ENCODE measurements at places on chromosomes 7 and 10.

DNA sequence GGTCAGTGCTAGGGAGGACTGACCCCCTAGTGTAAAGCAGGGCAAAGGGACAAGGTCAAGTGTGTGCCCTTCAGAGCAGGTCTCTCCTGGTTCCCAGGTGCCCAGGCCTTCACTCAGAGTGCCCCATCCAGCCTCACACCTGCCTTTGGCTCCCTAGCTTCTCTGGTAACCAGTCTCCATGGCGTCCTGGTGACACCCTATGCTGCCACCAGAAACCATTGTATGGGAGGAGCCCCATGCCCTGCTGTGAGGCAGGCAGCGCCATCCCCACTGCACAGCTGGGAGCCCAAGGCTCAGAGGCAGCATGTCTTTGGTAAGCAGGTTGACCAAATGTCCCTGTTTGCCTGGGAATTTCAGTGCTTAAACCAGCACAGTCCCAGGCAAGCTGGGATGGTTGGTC is 33.1 kb upstream of the HMX3 start:
- no peak for DNase-seq

- no peak for DNase-seq
These were observed 75.9 kb downstream of the RGS10 start for GRCh38 chr10:119466655-119467054.

- DNase-seq = no peak
These were observed 15.5 kb downstream of the CARD11 start for GRCh38 chr7:3028071-3028757.

GRCh38 chr10:35379226-35380137 is 43.2 kb downstream of the CCNY start:
- no peak for DNase-seq

GRCh38 chr10:47246406-47247147 is 53.4 kb upstream of the GDF10 start:
- no peak for DNase-seq

- DNase-seq = no peak
These were observed 37.1 kb upstream of the TOMM7 start for GRCh38 chr7:22859641-22860290.

DNA sequence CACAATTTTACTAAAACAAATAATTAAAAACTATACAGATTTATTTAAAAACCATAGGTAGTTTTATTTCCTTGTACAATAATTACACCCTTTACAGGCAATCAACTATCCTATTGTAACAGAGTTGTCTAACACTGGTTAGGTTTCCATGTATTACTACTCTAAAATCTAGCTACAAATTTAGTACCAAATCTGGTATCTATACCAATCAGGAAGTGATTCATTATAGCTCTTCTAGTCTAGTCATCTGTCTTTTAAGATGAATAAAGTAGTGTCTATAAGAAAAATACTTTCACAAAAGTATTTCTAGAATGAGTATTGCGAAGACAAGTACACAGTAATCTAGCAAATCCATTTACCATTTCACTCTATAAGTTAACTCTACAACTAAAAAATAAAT is 16.9 kb downstream of the ZNF800 start:
- no peak for DNase-seq

DNA sequence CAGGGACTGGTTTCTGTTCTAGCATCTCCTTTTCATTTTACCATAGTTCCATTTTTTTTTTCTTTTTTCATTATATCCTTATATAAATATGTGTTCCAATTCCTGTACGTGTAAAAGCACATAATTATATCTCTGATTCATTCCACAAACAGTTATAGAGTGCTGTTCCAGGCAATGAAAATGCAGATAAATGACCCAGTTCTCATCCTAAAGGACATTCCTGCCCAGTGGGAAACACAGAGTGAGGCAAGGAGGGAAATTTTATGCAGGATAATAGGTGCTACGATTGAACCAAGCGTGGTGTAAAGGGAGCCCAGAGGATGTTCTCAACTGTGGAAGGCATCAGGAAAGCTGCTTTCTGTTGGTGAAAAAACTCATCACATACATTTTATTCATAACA is 408.1 kb downstream of the GATA3 start:
- no peak for DNase-seq

- DNase-seq = peak; percentile 79
These were observed 312.0 kb upstream of the ZMIZ1 start for GRCh38 chr10:78756604-78757343.

GRCh38 chr7:28378574-28379149 is 33.7 kb upstream of the CREB5 start:
- DNase-seq = peak; percentile 40

GRCh38 chr10:28520346-28520745 is 12.6 kb upstream of the WAC start:
- DNase-seq = no peak

GRCh38 chr7:10793995-10794775 is 179.5 kb upstream of the PHF14 start:
- DNase-seq = no peak

GRCh38 chr10:44263771-44264170 is 121.1 kb downstream of the CXCL12 start:
- DNase-seq = no peak

DNA sequence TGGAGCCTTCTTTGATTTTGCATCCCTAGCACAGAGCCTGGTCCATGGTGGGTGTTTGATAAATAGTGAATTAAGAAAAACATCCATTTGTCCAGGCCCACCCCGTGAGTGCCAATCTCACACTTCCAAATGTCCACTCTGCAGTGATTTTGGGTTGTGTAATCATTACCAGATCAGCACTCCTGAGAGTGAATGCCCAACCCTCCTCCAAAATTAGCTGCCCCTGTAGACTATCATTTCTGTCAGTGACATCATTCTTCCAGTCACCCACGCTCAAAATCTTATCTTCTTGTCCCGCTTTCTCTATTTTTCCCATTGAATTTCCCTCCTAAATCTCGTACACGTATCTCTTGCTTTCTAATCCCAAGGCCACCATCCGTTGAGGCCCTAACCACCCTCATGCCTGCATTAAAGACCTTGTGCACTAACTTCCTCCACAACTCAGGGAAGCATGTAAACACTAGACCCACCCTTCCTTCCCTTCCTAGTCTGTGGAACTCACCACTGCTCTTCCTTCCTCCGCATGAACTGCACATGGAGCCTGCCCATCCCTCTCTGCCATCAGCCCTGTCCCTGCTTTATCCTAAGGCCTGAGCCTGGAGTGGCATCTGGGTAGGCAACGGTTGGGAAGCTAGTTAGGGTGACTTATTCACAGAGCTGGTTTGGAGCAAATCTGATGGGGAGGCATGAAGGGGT is 32.8 kb downstream of the PIK3AP1 start:
- no peak for DNase-seq

GRCh38 chr7:33775790-33776189 is 129.5 kb upstream of the BMPER start:
- no peak for DNase-seq

DNA sequence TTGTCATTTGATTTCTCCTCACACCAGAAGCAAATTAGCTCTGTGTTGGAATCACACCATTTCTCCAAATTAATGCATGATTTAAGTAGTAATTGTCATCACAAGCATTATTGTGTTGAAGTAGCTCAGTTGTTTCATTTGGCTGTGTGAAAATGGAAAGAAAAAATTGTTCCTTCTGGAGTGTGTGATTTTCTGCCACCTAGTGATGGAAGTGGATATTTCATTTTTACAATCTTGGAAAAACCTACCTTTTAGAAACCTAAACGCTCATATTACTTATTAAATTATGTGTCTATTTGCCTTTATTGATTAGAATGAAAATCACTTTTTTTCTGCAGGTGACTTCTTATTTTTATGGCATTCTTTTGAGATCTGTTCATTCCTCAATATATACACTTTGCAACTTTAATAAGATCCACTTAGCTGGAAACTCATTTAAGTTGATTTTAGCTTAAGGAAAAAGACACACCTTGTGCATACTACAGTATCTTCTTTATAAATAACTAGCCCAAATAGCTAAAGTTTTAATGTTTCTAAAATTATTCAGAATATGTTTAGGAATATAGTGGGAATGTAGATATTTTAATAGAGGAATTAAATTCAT is 50.0 kb downstream of the SRI start:
- peak; percentile 60 for DNase-seq

GRCh38 chr7:23654508-23654907 is 25.5 kb upstream of the FAM221A start:
- DNase-seq = peak; percentile 87

- no peak for DNase-seq
These were observed 45.4 kb upstream of the NAMPT start for GRCh38 chr7:106329971-106330733.

- DNase-seq = no peak
These were observed 59.2 kb upstream of the ADCY1 start for GRCh38 chr7:45514944-45515343.

DNA sequence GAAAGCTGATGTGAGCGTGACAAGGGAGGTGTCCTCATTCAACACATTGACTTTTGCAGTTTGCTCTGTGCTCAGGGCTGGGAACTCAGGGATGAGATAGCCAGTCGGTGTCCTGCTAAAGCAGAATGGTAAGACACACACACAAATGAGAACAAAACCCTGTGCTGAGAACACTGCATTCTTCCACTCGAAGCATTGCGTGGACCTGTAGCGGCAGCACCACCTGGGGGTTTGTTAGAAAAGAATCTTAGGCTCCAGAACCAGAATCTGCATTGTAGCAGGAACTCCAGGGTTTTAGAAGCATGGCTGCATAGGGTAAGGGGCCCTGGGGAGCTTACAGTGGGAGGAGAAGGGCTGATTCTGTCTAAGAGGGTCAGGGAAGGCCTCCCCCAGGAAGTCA is 21.5 kb upstream of the OGDHL start:
- peak; percentile 59 for DNase-seq

DNA sequence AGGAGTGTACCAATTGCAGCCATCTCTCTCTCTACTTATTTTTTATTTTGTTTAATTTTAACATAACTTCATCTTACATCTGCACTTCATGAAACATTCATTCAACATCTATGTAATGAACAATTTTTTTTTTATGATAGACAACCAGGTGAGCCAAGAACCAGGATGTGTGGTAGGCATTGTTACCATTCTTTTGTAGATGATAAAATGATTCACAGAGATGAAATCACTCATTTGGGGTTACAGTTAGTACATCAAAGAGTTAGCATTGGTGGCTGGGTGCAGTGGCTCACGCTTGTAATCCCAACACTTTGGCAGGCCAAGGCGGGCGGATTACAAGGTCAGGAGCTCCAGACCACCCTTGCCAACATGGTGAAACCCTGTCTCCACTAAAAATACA is 127.8 kb downstream of the HDAC9 start:
- DNase-seq = no peak

GRCh38 chr7:127871226-127871625 is 160.0 kb downstream of the LRRC4 start:
- DNase-seq = no peak

GRCh38 chr10:114402871-114403540 is 1.3 kb downstream of the AFAP1L2 start:
- DNase-seq = no peak

DNA sequence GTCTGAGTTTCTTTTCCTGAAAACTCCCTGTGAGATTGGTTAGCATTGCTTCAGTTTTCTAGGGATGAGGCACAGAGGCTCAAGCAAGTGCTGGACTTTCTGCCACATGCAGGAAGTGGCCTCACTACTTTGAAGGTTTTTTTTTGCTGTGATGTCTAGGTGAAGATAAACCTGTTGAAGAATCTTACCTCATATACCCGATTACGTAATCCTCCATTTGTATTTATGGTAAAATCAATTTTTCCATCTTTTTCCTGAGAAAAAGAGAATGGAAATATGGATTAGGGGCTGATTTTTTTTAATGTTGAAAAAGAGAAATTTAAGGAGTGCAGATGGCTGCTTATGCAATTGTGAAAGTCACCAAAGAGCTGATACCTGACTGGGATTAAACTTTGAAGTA is 23.4 kb downstream of the CBLL1 start:
- no peak for DNase-seq

DNA sequence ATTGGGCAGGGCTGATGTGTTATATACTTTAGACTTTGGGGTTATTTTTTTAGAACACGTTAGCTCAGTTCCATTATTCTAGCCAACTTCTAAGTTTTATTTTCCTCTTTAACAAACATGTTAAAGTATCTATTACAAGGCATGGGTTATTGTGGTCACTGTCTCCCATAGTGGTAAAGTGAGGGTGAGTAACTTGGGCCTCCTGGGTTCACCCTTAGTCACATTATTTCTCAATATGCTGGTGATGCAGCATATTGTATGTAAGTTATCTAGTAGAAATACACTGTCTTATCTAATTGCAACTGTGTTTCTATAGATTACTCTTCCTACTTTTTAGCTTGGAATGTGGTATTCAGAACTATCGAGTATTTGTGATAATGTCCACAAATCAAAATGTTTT is 65.9 kb downstream of the BBS9 start:
- no peak for DNase-seq

GRCh38 chr10:28797904-28798371 is 120.6 kb downstream of the BAMBI start:
- DNase-seq = no peak

- peak; percentile 11 for DNase-seq
These were observed 22.0 kb upstream of the SLC35G1 start for GRCh38 chr10:93871671-93872204.

DNA sequence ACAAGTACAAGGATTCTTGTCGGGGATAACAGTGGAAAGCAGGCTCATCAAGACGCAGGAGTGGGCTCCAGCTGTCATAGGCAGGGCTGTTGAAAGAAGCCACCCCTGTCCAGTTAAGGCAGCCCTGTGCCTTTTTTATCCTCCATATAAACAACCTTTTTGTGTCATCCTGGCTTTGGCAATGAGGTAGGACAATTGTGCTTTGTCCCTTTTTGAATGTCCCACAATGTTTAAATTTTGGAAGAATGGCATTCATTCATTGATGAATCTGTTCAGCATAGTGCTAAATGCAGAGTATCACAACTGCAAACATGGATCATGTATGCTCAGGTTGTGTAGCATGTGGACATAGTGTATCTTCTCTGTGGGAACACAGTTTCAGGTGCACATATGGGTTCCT is 66.7 kb downstream of the UBE3C start:
- no peak for DNase-seq

- DNase-seq = peak; percentile 53
These were observed 2.7 kb upstream of the PDGFA start for GRCh38 chr7:522071-522950.

GRCh38 chr7:2950578-2950977 is 93.1 kb downstream of the CARD11 start:
- DNase-seq = no peak

- DNase-seq = no peak
These were observed 182.0 kb downstream of the CUX1 start for GRCh38 chr7:101999393-101999792.

- DNase-seq = no peak
These were observed 37.0 kb upstream of the EGR2 start for GRCh38 chr10:62852961-62853702.

DNA sequence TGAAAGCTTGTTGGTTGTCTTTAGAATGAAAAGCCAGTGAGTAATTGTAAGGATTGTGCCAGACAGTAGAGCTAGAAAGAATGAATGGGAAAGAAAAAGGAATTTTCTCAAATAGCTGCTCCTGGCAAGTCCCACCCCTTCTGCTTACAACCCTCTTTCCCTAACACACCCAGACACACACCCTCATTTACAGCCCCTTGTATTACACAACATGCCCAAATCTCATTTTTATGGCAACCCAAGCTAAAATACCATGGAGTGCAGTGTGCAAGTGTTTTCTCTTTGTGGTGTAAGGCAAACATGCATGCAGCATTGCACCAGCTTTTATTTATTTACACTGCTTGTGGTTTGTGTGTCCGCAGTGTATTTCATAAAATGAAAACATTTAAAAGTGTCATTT is 1.5 kb downstream of the PRKAR2B start:
- peak; percentile 27 for DNase-seq

All from DMS53 (cell line).